ENCODE measurements at places on chromosomes 12 and 14.

DNA sequence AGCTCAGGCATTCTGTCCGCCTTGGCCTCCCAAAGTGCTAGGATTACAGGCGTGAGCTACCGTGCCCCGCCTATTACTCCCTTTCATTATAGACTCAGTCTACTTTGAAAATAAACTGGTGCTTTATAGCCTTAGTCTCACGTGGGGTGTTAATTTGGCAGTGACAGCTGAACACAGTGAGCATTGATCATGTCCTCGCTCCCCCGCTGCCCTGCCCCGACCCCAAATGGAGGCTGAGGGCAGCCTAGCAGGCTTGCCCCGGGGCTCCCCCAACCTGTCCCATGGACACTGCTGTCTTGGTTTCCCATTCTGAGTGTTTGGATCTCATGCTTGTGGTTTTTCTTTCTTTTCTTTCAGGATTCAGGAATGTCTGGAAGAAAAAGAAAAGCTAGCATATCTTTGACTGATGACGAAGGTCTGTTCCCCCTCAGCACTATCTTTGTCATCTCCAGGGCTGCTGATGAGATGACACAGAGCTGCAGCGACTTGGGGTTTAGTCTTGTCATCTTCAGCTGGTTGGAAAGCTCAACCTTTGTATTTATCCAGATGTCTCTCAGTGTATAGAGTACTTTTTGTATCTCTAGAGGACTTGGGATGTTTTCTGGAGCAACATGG, 42.2 kb downstream of the EP400 start:
- DNase-seq: no peak

- no peak for DNase-seq
Observed at GRCh38 chr12:75853626-75854025, 177.9 kb downstream of the PHLDA1 start.

DNA sequence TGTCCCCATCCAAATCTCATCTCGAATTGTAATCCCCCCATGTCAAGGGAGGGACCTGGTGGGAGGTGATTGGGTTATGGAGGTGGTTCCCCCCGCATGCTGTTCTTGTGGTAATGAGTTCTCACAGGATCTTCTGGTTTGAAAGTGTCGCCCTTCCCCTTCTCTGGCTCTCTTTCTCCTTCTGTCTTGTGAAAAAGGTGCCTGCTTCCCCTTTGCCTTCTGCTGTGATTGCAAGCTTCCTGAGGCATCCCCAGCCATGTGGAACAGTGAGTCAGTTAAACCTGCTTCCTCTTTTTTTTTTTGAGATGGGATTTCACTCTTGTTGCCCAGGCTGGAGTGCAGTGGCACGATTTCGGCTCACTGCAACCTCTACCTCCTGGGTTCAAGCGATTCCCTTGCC, 104.0 kb downstream of the CCDC91 start:
- no peak for DNase-seq

- no peak for DNase-seq
Observed at GRCh38 chr12:70197345-70197744, 45.9 kb upstream of the CNOT2 start.

GRCh38 chr12:112549031-112549430, 130.3 kb downstream of the PTPN11 start:
- DNase-seq: no peak

DNA sequence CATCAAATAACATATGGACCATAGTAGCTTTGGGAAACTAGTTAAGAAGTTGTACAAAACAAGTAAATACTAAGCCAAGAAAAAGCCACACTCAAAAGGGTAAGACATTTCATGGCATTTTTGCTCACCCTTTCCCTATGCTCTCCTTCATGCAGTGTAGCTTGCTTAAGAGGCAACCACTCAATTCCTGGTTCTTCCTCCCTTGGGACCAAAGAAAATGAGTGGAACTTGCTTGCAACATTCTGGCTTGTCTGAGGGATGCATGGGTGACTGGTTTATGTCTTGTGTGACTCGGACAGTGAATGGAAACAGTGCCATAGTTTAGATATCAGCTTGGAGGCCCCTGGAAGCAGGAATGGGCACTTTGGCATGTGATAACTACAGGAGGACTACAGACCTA, 252.0 kb upstream of the ARID2 start:
- DNase-seq: peak; percentile 3

GRCh38 chr14:77344377-77344996, 23.7 kb downstream of the GSTZ1 start:
- DNase-seq: no peak

DNA sequence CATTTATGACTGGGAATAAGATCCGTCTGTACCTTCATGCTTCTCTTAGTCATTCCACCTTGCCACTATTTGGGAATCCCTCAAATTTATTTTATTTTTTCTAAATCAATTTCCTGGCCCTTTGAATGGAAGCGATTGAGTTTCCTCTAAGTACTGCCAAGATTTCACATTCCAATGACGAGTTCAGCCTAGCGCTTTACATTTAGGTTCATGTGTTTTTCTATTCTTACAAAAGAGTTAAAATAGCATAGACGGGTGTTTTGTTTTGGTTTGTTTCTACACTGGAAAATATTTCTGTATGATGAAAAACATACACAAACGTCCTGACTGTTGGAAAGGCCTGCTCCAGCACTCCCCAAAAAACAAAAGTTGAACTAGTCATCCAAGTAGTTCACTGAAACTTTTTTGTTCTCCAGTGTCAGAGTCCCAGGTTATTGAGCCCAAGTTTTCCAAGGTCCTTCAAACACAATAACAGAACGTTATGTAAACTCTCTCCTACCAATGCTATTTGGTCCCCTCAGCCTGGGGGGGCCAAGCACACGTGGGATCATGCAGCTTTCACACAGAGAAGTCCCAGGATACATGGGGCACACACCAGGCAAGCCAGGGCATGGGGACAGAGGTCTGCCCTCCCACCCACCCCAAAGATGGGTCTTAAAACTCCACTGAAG, 74.8 kb upstream of the FOXN3 start:
- DNase-seq: no peak

- DNase-seq: no peak
Observed at GRCh38 chr12:1533602-1534304, 60.6 kb downstream of the FBXL14 start.

DNA sequence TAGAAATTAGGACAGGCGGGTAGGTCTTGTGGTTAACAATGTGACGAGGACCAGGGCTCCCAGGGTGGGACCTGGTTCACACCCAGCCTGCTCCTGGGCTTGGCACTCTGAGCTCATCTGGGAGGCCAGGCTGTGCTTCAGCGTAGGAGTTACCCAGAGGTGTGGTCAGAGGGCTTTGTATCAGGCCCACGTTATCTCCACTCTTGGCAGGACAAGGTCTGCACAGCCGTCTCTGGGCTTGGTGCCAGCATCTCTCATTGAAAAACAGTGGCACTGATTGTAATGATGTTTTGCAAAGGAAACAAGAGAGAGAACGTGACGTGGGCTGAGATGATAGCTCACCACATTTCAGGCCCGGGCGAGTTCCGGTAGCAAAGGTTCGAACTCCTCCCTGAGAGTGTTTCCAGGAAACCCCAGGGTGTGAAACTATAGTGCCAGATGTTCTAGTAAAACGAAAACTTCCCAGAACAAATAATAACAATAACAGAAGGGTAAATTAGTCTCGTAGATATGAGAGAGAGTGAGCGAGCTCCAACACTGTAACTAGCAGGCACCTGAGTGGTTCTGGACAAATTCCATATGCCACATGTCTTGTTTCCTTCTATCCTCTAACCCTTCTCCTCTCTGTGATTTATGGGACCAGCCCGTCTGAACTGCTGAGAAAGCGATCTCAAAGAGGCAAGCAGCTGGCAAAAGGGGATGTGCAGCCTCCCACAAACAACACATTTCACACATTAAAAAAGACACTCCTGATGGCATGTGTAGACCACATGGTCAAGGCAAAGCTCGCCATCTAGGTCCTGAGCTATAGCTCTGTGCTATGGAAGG, 227.3 kb downstream of the KTN1 start:
- no peak for DNase-seq

DNA sequence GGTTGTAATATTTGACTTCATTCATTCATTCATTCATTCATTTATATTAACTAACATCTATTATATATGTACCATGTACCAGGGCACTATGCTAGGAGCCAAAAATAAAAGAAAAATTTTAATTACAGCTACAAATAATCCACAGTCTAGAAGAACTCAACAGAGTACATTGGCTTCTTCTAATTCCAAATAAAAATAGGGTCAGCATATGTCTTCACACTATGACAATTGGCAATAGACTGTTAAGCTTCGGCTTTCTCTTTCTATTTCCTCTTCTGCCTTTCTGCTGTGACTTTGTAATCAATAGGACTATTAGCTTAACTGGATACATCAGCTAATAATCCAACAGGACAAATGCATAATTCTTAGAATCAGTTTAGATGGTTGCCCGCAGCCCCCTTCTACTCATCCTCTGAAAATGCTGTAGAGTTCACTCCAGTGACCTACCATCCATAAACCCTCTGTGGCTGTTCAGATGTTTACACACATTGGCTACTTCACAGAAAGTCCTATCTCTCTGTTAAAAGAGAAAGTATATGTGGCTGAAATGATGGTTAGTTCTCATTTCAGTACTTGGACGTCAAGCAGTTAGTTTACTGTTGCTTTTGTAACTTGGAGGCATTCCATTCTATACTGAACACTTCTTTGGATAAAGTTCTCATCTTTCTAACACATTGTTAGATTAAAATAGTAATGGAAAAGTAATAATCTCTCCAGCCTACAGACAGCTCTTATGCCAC, 445.5 kb upstream of the GARIN6 start:
- DNase-seq: no peak

DNA sequence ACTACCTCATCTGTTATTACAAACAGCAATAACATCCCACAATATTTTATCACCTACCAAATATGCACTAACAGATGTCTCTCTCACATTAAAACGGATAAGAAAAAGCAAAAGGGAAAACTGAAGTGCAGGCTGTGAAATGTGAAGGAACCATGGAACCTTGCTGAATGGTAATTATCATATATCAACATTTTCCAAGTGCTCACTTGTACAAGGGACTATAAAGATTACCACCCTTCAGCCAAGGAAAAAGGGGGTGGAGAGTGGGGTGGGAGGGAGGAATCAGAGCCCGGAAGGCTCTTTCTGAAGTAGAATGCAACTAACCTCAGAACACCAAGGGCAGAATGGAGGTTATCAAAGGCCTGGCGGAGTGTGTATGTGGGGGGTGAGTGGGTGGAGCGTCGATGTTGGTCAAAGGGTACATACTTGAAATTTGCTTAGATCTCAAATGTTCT, 1.2 kb downstream of the SNX6 start:
- no peak for DNase-seq

GRCh38 chr12:67534681-67535080, 113.9 kb upstream of the DYRK2 start:
- DNase-seq: peak; percentile 84

GRCh38 chr12:69822201-69822860, 2.7 kb upstream of the MYRFL start:
- DNase-seq: no peak

DNA sequence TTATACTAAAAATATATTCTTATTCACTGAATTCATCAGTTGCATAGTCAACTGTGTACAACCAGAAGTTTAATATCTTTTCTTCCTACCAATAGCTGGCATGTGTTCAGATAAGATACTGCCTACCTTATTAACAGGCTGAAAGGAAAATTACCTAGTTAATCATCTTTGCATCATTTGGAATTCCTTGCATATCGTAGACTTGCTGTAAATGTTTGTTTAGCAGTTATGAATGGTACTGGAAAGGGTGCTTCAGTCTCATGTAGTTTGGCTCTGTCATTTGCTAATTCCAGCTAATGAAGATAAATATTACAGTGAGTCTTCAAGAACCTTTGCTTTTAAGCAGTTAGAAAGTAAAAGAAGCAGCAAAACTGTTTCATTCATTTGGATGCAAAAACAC, 84.4 kb downstream of the PPHLN1 start:
- DNase-seq: no peak

GRCh38 chr12:9736936-9737705, 4.2 kb upstream of the CLECL1 start:
- no peak for DNase-seq

DNA sequence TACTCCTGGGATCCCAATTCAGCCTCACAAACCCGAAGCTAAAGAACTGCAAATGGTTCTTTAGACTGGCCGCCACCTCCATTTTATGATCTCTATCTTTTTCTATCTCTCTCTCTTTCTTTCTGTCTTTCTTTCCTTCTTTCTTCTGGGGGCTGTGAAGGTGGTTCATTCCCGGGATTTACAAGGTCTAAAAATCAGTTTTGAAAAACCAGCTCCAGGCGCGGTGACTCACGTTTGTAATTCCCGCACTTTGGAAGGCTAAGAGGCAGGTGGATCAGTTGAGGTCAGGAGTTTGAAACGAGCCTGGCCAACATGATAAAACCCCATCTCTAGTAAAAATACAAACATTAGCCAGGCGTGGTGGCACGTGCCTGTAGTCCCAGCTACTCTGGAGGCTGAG, 67.2 kb upstream of the VASH1 start:
- no peak for DNase-seq

DNA sequence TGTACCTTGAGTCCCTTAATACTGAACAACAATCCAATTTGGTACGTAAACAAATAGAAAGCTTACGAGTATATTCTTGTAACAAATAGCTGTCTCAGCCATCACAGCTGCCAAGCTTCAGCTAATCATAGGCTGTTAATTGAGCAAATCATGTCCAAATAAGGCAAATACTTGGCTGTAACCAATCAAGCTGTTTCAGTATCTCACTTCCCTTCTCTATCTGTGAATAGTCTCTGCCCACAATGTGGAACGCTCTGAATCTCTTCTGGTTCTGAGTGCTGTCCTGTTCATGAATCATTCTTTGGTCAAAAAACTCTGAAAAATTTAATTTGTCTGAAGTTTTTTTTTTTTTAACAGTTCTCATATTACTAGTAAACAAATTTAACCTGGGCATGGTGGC, 5.8 kb upstream of the NEMF start:
- no peak for DNase-seq

GRCh38 chr14:21268617-21269251, 508 bp downstream of the HNRNPC start:
- no peak for DNase-seq

GRCh38 chr12:21823581-21823980, 49.1 kb upstream of the KCNJ8 start:
- DNase-seq: no peak

GRCh38 chr12:119695034-119695433, 27.1 kb downstream of the PRKAB1 start:
- DNase-seq: no peak
